ENCODE measurements at places on chromosomes 6 and 20. TPM values are rescaled to one million over a fixed set of nuclear protein-coding genes. Genes with fewer than 3 reads are reported as not detected.

DNA sequence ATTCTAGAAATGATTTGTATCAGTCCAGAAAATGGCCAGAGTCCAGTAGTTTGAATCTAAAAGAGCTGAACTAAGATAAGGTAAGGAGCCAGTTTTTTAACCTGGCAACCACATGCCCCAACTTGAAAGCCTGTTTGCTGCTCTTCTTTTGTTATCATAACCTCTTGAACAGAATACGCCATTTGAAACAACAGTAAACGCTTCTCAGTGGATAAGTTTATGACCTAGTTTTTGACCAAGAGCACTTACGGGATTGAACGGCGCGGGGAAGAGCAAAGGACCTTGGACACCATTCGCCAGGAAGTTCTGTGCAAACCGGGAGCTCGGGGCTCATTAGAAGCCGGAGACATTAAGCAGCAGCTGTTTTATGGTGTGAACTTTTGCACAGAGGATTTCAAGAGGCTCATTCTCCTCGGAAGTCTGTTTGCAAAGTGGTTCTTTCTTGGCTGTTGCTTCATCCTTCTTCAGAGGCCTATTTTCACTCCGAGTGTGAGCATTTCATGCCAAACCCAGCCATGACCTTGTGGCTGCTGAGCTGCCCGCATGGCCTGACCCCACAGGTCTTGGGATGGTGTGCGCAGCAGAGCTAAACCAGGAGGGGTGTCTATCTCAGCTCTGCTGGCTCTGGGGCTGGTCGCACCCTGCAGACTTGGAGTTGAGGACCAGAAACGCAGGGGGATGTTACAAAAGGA is 215.1 kb downstream of the SOX4 start:
- no peak for DNase-seq

The NTSR1 gene
- not detected for polyA plus RNA-seq

The KATNA1 gene
- 34.1 TPM for polyA plus RNA-seq

The TSPO2 gene
- not detected for polyA plus RNA-seq

- DNase-seq, result no peak
These were observed 328.4 kb upstream of the SOX4 start for GRCh38 chr6:21265034-21265729.

DNA sequence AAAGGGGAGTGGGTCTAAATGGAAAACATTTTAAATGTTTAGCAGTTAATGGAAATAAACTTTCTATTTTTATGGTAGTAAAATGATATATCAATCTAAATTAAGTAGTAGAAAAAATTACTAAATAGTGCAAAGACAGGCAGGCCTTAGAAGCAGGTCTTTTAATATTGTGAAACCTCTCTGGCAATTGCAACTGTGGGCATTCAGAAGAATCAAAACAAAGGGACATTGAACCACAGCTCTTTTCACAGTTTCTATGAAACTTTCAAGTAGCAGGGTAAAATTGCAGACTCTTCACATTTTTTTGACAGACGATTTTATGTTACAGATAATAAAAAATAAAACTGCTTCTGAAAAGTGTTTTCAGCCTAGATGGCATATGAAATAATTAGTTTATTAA is 533.7 kb downstream of the BCKDHB start:
- DNase-seq, result no peak

GRCh38 chr6:40923326-40923725 is 115.7 kb downstream of the UNC5CL start:
- no peak for DNase-seq

The C20orf96 gene
- polyA plus RNA-seq, result 7.9 TPM

DNA sequence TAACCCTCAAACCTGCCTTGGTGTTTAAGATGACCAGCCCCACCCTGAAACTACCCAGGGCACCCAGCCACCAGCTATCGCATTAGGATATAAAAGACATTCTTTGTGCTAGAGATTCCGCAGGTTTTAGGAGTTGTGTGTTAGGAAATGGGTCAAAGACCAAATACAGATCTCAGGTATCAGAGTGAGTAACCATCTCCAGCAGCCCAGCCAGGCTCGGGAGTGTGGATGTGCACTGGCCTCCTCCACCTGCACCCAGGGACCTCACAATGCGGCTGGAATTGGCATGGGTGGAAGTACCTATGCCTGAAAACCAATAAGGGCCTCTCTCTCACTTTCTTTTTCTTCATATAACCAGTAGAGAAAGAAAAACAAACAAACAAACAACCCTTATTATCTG is 51.1 kb upstream of the CST7 start:
- DNase-seq, result no peak

GRCh38 chr6:156701966-156702365 is 75.2 kb upstream of the ARID1B start:
- no peak for DNase-seq

DNA sequence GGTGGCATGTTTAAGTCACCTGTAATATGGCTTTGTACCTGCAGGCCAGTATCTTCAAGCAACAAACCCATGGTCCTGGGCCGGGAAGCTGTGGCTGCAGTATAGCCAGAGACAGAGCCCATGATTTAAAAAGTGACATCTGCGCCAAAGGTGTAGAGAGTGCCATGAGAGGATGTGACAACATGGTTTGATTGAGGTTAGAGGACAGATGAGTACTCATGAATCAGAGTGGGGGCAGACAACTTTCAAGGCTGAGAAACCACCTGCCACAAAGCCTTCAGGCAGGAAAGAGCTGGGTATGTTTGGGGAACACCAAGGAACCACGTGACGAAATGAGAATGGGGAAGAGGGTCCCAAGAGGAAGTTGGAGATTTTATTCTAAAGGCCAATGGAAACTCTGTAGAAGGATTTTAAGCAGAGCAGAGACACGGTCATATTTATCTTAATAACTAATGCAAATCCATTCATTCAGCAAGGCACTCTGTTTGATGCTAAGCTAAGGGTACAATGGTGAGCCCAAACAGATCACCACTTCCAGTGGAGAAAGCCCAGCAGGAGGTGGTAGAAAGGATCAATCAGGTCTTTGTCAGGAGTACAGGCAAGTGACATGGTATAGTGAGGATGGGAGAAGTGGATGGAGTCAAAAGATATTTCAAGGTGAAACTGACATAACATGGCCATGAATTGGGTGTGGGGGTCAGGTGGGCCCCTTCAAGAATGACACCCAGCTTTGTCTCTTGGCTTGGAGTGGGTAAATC is 3.4 kb upstream of the MICAL1 start:
- peak; percentile 56 for DNase-seq

GRCh38 chr20:24411003-24411833 is 58.2 kb upstream of the SYNDIG1 start:
- no peak for DNase-seq

The NKAIN2 gene
- polyA plus RNA-seq, result not detected

DNA sequence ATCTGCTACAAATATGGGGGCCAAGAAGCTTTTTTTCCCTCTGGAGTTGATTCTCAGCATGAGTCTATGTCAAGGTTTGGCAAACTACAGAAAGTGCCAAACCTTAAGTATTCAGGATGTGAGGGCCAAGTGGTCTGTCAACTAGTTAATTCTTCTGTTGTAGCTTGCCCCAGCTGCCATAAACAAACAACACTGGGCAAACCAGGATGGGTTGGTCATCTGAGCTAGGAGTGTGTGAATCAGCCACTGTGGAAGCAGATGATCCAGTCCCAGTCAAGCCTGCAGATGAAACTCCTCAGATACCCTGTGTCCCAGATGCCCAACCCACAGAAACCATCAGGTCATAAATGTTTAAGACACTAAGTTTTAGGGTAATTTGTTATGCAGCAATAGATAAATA is 103.0 kb upstream of the MOCS1 start:
- no peak for DNase-seq

The MCCD1 gene
- not detected for polyA plus RNA-seq

GRCh38 chr6:55968926-55969325 is 93.5 kb upstream of the BMP5 start:
- DNase-seq, result no peak

- no peak for DNase-seq
These were observed 296 bp downstream of the ADNP start for GRCh38 chr20:50930976-50931305.

DNA sequence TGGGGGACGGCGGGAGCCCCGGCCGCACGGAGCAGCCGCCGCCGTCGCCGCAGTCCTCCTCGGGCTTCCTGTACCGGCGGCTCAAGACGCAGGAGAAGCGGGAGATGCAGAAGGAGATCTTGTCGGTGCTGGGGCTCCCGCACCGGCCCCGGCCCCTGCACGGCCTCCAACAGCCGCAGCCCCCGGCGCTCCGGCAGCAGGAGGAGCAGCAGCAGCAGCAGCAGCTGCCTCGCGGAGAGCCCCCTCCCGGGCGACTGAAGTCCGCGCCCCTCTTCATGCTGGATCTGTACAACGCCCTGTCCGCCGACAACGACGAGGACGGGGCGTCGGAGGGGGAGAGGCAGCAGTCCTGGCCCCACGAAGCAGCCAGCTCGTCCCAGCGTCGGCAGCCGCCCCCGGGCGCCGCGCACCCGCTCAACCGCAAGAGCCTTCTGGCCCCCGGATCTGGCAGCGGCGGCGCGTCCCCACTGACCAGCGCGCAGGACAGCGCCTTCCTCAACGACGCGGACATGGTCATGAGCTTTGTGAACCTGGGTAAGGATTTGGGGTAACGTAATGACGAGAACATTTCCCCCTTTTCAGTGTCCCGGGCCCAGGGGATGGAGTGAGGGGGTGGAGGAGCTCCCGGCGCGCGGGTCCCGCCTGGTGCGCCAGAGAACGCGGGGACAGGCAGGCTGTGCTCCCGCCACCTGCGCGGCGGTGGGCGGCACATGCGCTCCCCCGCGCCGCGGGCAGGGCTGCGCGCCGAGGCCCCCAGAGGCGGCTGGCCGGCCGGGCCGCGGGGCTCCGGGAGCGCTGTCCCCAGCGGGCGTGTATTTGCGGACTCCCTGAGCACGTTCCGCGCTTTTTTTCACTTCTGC is 1.4 kb downstream of the BMP6 start:
- no peak for DNase-seq

- DNase-seq, result no peak
These were observed 869.1 kb downstream of the QKI start for GRCh38 chr6:164283574-164283973.

The PXDC1 gene
- polyA plus RNA-seq, result not detected

DNA sequence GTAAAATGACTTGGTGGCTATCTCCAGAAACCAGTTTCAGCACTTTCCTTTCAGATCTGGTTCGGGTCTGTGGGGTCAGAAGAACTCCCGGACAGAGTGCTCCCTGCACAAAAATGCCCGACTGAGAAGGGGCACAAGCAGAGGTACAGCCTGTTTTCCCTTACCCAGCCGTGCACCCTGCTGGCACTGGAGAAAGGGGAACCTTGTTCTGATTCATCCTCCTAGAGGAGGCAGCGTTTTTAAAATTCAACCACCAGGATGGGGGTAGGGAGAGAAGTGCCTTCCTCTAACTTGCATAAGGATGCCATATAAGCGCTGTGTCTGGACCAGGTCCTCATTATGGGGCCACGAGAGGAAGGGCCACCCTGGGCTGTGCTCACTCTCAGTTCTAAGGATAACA is 17.6 kb downstream of the RIMS4 start:
- DNase-seq, result no peak

The RSPO3 gene
- 0.16 TPM for polyA plus RNA-seq

The BTN1A1 gene
- polyA plus RNA-seq, result 1.1 TPM

DNA sequence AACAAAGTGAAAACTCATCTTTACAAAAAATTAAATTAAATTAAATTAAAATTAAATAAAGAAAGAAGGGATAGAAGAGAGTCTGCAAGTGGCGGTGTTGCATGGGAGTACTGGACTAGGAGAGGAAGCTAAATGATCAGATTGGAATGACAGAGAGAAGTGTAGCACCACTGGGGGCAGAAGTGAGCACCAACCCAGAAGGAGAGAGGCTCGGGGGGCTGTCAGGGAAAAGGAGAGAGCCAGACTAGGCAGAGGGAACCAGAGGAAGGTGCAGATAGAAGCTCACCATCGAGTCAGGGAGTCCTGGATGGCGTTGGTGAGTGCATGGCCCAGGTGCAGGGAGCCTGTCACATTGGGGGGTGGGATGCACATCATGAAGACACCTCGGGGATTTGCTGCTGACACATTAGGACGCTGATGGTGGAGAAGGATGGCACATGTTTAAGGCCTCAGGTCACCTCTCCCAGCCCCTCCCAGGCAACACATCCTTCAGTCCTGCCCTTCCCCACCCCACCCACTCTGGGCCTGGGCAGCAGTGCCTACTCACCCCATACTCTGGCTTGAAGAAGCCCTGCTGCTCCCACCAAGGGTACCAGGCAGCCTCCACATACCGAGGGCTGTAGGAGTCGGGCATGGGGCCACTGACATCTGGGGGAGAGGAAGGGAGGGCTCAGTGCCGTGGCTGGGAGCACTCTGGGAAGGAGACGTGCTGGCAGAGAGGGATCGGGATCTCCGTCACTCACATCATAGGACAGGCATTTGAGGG is 4.0 kb downstream of the VARS1 start:
- no peak for DNase-seq

The MANEA gene
- 19.5 TPM for polyA plus RNA-seq

DNA sequence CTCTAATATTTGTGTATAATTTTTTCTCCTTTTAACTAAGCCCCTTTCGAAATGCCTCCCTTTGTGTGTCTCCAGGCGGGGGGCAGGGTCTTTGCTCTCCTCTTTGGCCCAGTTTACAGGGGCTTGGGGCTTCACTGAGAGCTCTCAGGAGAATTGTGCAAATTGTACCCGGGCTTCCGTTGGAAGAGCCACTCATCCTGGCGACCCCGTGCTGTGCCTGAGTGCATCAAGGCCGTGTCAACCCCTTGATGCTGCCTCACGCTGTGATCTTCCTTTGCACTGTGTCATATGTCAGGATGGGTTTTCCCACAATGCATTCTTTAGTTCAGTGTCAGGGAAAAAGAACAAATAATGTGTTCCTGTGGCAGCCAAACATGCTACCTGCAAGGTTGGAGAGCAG is 118.0 kb upstream of the POU3F2 start:
- DNase-seq, result no peak

- no peak for DNase-seq
These were observed 164.1 kb downstream of the FRK start for GRCh38 chr6:115896538-115897129.

- no peak for DNase-seq
These were observed 42.9 kb downstream of the C6orf132 start for GRCh38 chr6:42099340-42100028.

- DNase-seq, result no peak
These were observed 572 bp downstream of the SLC2A4RG start for GRCh38 chr20:63740070-63740626.

The TRIM38 gene
- polyA plus RNA-seq, result 9.4 TPM

DNA sequence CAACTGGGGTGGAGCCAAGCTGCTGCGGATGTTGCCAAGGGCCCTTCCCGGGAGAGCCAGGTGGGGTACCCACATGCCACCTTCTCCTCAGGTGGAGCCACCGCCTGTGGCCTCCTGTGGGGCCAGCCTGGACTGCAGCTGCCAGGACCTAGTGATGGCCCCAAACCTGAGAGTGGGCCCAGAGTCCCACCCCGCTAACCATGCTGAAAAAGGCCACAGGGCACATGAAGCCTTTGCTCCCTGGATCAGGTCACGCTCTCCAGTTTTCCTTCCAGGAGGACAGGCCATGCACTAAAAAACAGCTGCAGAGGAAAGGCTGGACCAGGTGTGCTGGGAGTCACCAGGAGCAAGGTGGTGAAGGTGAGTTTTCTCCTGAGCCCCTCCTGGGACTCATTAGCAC is 73.9 kb upstream of the SLC22A16 start:
- DNase-seq, result no peak

DNA sequence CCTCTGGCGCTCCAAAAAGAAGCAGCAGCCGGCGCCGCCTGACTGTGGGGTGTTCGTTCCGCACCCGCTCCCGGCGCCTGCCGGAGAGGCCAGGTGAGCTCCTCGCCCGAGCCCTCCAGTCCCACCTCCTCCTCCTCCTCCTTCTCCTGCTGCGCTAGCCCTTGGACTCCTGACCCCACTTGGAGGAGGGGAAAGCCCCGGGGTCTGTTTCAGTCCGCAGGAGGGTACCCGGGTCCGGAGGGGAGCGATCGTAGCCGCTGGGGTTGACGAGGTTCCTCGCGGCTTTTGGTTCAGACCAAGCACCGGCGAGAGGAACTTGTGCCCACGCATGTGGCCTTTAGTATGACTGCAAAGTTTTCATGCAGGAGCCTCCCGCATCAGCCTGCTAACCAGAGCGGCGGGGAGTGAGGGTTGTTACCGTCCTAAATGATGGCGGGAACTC is 493 bp downstream of the CRYBG1 start:
- no peak for DNase-seq
